Activated gamma-delta T cell treated with anti-CD3 and anti-CD28 coated beads, Interleukin-2, amount 50 U/mL, for 16 hours (primary cell): ENCODE measurements at places on chromosomes 7 and 10.

- no peak for DNase-seq
These were observed 1051.1 kb upstream of the AUTS2 start for GRCh38 chr7:68547181-68547580.

- DNase-seq, result no peak
These were observed 222.8 kb downstream of the TNS3 start for GRCh38 chr7:47358944-47359588.

GRCh38 chr10:31135171-31135570 lies 103.5 kb upstream of the ZNF438 start:
- no peak for DNase-seq

DNA sequence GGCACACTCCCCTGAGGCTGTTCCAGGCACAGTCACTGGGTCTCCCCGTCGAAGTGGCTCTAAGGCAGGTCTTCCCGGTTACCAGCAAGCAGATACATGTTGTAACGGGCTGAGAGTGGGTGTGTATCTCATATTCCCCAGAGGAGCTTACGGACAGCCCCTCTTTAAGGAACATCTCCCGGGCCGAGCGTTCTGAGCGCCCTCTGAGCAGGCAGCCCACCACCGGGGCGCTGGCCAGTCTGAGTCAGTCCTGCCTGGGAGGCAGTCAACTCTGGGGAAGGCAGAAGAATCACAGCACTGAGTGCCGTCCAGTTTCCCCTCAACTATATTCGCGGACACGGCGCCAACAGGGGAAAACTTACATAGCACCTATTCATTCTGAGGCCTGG lies 117.4 kb downstream of the LHPP start:
- no peak for DNase-seq

DNA sequence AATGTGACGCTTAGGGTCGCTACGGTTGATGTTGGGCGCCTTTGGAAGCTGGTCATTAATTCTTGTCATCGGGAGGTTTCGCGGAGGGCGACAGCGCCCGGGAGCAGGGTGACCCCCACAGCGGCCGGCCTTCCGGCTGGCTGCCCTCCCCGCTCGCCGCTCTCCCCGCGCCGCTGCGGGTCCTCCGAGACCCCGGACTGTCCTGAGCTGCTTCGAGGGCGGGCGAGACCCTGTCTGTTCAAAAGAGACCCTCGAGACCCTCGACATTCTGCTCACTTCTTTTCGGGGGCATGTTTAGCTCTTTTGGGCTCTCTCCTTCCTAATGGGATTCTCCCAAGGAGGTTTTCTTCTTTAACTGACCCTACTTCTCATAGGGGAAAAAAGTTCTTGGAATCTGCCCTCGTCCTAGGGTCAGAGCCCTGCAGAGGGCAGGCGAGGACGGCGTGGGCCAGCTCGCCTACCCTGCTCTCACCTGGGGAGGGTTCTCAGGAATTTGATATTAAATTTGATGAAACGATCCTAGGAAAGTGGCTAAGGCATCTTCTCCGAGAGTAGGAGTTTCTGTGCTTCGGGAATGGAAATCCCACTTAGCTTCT lies 257.0 kb downstream of the OTUD1 start:
- no peak for DNase-seq

- no peak for DNase-seq
These were observed 55.8 kb downstream of the FIGNL1 start for GRCh38 chr7:50394315-50394714.

DNA sequence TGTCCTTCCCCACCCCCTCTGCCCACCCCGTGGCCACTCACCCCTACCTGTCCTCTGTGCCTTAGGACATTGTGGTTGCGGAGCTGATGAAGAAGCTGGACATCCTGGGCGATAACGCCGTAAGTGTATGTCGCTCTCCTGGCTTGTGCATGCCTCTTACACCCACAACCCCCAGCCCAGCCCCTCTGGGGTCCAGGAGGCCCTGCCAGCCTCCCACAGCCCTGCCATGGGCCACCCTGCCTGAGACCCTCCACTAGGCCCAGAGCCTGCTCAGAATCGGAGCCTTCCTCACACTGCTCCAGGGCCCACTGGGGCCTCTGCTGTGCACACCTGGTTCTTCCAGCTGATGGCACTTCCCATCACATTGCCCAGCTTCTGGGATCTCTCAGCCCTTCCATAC lies 36.8 kb upstream of the DPYSL4 start:
- DNase-seq, result no peak

DNA sequence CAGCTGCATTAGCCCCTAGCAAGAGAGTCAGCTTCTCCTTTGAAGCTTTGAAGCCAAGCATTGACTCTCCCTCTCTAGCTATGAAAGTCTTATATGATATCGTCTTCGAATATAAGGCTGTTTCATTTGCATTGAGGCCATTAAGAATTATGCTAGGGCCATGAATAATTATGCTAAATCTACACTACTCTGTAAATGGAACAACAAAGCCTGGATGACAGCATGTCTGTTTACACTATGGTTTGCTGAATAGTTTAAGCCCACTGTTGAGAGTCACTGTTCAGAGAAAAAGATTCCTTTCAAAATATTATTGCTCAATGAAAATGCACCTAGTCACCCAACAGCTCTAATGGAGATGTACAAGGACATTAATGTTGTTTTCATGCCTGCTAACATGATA lies 52.8 kb downstream of the ZNF438 start:
- DNase-seq, result no peak
